Fibroblast of villous mesenchyme (primary cell): ENCODE measurements at places on chromosomes 11 and 22.
A peak's percentile ranks its signal among the peaks of the same experiment; 100 is the strongest.

GRCh38 chr11:113856966-113857759, 18.2 kb downstream of the USP28 start:
- peak; percentile 7 for DNase-seq

- DNase-seq: peak; percentile 61
Measured at GRCh38 chr11:12269104-12269441, 108.3 kb upstream of the PARVA start.

DNA sequence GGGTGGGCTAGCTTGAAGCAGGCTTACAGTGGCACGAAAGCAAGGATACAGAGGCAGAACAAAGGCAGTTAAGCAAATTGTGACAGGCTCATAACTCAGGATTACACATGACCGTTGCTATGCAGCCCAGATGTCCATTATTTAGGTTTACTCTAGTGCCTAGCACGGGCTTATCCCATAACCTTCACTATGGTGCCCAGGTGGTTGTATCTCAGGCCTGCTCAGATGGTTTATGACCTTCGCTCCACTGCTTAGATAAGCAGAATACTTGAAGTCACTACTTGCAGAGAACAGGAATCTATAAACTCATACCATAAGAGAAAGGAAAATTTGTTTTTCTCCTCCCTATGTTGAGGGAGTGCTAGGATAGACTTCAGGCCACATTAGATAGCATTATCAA, 9.0 kb downstream of the OR6M1 start:
- no peak for DNase-seq

DNA sequence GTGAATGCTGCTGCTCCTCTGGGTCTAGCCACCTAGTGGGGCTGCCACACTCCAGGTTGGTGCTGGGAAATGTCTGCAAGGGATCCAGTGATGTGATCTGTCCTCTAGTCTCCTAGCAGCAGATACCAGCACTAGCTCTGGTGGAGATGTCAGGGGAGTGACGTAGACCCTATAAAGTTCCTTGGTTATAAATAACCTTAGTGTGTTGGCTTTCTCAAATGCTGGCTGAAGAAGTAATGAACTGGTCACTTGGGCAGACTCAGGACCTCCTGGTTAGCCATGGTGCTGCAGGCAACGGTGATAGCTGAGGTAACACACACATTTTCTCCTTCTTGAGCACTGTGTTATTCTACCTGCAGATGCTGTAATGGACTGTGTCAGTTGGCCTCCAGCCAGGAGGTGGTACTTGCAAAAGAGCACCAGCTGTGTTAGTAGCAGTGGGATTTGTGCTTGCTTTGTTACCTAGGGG, 35.5 kb downstream of the BBOX1 start:
- DNase-seq: peak; percentile 44

DNA sequence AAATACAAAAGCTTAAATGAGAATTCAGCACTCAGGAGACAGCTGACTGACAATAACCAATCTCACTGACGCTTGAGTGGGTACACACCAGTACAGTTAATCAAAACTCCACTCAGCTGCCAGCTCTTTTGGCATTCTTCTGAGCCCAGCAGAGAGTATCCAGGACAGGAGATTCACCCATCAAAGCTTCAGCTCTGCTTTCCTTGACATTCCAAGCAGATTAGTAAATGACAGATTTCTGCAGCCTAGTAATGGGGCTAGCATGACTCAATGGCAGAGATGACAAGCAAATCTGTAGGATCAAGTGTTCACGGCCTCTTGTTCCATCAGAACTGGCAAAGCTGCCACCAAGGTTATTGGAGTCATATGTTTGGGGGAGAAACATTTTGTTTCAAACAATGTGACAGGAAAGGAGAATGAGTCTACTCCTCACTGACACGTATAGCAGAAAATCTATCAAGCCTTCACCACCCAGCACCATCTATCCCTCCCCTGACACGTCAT, 420.0 kb downstream of the DYNC2H1 start:
- peak; percentile 59 for DNase-seq

GRCh38 chr11:131923309-131923708, 552.9 kb downstream of the NTM start:
- peak; percentile 23 for DNase-seq

DNA sequence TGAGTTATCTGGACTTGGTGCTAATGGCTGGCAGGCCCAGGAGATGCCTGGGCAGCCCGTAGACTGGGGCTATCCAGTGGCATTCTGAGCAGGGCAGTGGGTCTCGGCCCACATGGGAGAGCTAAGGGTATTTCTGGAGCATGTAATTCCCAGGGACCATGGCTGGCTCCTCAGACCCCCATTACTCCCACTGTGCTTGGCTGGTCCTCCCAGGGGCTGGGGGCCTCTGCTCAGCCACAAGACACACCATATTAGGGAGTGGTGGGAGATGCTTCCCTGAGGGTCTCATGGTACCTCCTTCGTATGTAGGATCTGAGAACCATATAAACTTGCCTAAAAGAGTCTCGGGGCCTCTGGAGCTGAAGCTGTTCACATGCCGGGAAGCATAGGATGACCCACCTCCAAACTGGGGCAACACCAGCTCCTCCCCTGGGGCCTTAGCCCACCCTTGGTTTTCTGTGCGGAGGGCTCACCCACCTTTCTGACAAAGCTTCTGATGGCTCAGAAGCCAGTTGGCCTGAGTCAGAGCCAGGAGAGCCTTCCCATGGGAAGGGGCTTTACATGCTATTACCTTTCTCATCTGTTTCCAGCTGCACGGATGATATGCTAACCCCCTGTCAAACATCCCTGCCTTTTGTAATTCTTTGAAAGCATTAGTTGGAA, 9.5 kb upstream of the FTH1 start:
- DNase-seq: no peak

DNA sequence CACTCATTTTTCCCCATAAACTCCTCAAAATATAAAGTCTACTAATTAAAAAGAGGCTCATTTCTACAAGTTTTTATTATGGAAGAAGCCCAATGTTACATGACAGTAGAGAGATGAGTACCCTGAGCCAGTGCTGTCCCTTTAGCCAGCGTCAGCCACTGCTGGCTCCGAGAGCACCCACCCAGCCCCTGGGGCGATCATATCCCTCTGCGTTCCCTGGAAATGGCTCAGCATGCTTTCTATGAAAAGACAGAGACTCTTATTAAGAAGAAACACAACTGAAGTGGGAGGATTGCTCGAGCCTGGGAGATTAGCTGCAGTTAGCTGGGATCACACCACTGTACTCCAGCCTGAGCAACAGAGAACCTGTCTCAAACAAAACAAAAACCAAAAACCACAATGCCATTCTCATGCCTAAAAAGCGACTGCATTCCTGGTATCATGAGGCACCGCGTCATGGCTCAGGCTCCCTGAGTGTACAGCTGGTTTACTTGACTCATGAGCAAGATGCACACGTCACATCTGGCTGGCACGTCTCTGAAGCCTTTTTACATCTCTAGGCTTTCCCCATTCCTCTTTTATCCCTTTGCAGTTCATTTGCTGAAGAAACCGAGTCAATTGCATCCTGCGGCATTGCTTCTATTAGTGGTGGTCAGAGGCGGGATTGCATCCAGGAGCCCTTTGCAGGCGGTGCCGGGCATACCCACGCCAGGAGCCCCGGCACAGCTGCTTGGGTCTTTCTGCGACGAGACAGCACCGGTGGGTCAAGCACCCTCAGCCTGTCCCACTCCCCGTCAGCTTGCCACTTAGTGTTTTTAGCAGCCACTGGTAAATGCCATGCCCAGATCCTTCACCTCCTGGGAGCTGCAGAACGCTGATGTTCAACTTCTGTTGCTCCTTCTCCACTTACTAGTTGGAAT, 119.9 kb downstream of the CTTN start:
- DNase-seq: peak; percentile 4

DNA sequence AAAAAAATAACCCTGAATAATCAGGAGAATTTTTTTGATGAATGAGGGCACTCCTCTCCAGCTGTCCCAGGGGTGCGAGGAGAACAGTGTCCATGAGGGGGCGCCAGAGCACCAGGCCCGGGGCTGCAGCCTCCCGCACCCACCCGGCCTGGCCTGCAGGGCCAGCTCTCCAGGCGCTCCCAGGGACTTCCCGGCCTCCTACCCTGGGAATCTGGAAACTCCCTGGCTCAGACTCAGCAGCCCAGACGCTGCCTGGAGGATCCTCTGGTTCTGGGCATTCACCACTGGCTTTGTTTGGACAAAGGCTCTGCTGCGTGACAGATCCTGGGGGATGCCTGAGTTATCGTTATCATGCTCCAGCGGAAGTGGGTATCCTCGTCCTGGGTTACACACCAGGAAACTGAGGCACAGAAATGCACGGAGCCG, 31.0 kb downstream of the MCM5 start:
- peak; percentile 92 for DNase-seq

GRCh38 chr22:17836992-17837742, 62.9 kb upstream of the BID start:
- no peak for DNase-seq

- no peak for DNase-seq
Measured at GRCh38 chr22:20235389-20235991, 32.6 kb downstream of the RTN4R start.

DNA sequence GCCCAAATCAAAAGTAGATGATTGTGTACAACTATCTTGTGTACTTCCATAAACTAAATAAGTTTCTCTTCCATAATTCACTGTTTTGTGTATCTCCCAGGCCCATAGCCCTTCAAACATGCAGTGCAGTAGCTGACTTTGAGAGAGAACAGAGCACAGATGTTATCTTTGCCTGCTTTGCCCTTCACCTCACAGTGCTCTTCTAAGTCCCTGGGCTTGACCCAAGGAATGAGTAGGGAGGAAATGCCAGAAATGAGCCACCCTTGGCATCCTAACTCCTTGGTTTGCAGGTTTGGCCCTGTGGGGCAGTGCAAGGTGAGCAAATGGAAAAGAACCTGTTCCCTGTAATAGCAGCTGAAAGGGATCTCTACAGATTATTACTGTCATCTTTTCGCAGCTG, 79.2 kb downstream of the STIM1 start:
- peak; percentile 53 for DNase-seq
